ENCODE measurements at places on chromosomes 13 and 19.

GRCh38 chr13:75365724-75366173 lies 116.2 kb downstream of the TBC1D4 start:
- DNase-seq = no peak

- DNase-seq = peak; percentile 70
These were observed 38.9 kb upstream of the KATNAL1 start for GRCh38 chr13:30346153-30346788.

DNA sequence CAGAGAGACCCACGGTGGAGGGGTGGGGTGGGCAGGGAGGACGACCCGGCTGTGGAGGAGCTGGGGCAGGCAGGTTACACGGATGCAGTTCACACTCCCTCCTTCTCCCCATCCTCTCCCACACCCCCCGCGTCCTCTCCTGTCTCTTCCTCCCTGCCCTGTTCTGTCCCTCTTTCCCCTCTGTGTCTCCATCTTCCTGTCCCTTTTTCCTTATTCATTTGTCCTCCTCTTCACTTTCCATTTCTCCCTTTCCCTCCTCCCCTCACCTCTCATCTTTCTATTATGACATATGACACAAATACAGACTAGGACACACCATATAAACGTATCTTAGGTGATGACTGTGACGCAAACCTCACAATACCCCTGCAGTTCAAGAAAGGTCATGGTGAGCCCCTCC lies 96.6 kb downstream of the SCGB2B2 start:
- no peak for DNase-seq

- peak; percentile 26 for DNase-seq
These were observed at the start of gene FUT1 for GRCh38 chr19:48752496-48753365. FUT1 (minus strand) TSS chr19:48752641; CDS start chr19:48751281, 1,360 bp downstream.

DNA sequence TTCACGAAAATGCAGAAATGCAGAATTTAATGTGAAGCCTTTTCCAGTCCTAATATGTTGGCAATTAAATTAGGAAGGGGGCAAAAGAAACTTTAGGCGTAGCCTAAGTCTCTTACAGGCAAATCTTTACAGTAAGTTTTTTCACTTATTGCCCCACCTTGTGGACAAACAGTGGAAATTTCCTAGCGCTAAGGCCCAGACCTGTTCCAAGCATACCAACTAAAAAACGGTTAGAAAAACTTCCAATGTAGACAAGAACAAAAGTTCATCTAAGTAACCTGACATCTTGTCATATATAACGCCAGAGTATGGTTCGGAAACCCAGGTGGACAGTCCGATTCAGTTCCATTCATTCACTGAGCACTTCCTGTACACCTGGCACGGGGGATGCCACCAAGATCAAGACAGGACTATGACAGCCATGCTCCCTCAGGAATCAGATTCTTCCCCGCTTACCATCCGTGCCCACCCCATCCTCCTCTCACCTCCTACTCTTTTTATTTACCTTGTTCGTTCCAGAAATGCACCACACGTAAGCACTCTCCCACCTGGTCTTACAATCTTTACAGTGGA lies 4.9 kb downstream of the ZAR1L start:
- peak; percentile 54 for DNase-seq

GRCh38 chr13:49586717-49587116 lies 1.4 kb upstream of the RCBTB1 start:
- no peak for DNase-seq
